Amygdala (tissue), 56 donors: ENCODE measurements at places on chromosomes 3 and 15.

DNA sequence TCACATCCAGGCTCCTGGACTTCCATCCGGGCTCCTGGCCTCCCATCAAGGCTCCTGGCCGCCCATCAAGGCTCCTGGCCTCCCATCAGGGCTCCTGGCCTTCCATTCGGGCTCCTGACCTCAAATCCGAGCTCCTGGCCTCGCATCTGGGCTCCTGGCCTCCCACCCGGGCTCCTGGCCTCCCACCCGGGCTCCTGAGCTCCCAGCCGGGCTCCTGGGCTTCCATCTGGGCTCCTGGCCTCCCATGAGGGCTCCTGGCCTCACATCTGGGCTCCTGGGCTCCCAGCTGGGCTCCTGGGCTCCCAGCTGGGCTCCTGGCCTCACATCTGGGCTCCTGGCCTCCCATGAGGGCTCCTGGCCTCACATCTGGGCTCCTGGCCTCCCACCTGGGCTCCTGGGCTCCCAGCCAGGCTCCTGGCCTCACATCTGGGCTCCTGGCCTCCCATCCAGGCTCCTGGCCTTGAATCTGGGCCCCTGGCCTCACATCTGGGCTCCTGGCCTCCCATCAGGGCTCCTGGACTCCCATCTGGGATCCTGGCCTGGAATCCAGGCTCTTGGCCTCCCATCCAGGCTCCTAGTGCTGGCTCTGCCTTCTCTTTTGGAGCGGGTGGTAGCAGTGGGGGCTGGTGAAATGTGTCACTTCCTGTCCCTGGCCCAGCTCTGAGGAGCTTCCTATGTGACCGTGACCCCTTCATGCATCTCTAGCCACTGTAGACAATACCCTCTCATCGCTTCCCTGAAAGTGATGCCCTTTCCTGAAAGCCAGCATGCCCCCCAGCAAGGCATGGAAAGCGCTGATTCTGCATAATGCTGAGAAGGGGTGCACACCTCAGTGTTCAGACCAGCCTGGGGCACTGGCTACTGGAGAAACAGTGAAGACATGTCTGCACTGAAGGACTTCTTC, 62.7 kb upstream of the BLM start:
- no peak for DNase-seq

- no peak for DNase-seq
Measured at GRCh38 chr3:80192936-80193335, 425.1 kb upstream of the ROBO1 start.

GRCh38 chr3:18008706-18009368, 266.4 kb upstream of the TBC1D5 start:
- DNase-seq = no peak

GRCh38 chr3:58691997-58692396, 25.4 kb upstream of the FAM3D start:
- DNase-seq = no peak

- DNase-seq = no peak
Measured at GRCh38 chr15:40863660-40864270, 10.3 kb downstream of the RHOV start.

- no peak for DNase-seq
Measured at GRCh38 chr3:141776376-141776775, 13.2 kb downstream of the GRK7 start.

- DNase-seq = no peak
Measured at GRCh38 chr3:142963234-142963515, 299 bp downstream of the PAQR9 start.

GRCh38 chr3:46615976-46616375, 3.7 kb downstream of the FAM240A start:
- DNase-seq = no peak

- DNase-seq = no peak
Measured at GRCh38 chr3:14474363-14475081, 65.6 kb downstream of the GRIP2 start.
